ENCODE measurements at places on chromosomes 7 and 10.

DNA sequence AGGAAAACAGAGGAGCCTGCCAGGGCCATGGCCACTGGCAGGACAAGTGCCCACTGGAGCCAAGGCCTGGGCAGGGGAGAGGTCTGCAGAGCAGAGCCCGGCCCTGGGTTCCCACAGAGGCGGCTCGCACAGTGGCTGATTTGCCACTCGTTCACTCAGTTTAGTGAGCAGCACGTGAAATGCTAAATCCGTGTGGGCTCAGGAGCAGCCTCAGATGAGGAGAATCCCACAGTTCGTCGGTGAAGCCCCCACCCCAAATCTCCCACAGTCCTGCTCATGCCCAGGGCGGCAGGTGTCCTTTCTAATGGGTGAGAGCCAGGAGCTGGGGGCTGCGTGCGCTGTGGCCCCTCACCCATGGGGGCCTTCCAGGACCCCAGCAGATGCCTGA lies 107.7 kb upstream of the FAM20C start:
- DNase-seq: no peak

GRCh38 chr7:2435146-2435545 lies 31.7 kb downstream of the CHST12 start:
- DNase-seq: no peak

- DNase-seq: no peak
These were observed 69.2 kb downstream of the CPVL start for GRCh38 chr7:29077176-29077575.

DNA sequence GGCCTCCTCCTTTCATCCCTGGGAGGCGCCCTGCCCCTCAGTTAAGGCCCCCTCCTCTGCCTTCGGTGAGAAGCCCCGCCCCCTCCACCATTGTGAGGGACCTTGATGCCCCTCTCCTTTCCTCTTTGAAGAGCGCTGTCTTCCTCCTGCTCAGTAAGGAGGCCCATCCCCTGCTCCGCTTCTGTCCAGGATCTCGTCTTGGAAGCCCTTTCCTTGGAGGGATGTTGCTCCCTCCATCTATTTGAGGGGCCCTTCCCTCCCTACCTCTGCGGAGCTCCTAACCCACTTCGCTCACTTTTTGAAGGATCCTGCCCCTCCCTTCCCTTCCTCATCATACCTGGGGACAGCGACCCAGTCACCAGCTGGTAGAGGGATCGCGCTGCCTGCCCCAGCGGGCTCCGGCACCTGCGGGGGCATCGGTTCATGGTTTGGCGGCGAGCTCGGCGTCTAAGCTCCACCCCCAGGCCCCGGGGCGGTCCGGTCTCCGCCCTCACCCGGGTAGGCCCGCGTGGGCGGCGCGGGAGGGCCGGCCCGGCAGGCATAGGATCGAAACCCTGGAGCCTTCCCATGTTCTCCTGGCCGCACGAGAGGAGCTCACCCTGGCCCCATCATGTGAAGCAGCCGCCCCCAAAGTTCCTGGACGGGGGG lies 4.1 kb downstream of the KCNIP2 start:
- peak; percentile 56 for DNase-seq
